ENCODE measurements at places on chromosomes 5 and 9.

DNA sequence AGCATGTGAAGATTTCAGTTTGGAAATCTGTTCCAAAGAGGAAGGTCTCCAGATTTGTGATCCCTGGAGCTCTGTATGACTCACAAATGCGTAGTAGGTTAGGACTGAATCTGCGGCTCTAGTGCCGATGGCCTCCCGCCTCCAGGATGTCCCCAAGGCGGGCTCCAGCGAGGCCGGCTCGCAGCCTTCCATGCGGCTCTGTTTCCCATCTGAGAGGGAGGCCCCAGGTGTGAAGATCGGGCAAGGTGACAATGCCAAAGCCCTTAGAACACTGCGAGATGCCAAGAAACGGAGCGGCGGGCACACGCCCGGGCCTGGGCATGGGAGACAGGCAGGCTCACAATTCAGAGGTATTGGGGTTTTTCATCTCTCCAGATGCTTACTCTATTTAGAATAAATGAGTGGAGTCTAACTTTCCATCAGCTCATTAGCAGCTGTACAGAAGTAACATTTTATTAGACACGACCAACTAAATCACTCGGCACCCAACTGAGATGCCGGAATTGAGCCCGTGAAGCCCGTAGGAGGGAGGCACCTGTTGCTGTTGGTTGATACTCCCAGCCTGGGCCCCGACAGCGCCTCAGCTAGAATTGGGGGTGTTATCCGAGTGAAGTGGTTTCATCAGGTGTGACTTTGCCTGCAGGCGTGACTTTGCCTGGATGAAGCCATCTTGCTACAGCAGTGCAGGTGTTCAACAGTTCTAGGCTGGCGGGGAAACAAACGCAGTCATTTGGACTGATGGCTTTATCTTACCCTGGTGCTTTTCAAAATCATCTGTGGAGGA lies 7.4 kb upstream of the MRPS2 start:
- no peak for DNase-seq

- DNase-seq: no peak
Measured at GRCh38 chr5:135236908-135237747, 161.9 kb downstream of the MACROH2A1 start.

- no peak for DNase-seq
Measured at GRCh38 chr5:5470933-5471332, 48.5 kb downstream of the ICE1 start.

DNA sequence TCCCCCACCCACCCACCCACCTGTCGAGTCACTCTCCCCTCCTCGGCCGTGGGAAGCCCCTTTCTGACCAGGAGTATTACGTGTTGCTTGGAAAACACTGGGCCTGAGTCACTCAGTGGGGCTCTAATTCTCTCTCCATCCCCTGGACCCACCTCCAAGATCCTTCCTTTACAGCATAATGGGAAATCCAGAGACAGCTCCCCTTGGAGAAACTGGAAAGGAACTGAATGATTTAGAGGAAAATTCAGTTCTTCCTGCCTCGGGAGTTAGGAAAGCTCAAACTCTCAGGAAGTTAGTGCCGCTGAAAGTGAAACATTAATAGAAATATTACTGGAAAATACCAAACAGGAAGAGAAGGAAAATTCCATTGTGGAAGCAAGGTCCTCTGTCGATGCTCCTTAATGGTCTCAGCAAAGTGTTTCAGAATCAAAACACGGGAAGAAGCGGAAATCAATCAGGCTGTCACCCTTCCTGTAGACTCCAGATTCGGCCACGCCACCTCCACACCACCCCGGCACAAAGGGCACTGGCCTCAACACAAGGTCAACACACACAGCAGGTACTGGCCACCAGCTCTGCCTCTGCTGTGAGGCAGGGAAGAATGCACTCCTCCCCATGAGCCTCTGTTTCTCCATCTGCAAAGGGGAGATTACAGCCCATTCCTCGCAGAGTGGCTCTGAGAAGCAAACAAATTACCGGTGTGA lies 9.6 kb downstream of the SHB start:
- DNase-seq: no peak

DNA sequence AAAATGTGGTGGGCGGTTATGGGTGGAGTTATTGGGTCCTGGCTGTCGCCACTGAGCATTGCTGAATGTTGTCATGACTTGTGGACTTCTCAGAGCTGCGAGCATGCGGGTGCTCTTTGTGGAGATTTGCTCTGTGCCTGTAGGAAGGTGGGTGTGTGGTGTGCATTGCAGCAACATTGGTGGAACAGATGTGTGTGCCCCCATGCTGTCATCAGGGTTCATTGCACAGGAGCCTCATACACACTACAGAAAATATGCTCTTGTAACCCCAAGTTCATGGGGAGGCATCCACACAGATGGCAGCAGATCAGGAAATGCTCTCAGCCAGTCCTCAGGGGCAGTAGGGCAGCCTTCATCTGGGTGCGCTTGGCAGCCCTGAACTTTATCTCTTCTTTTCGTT lies 55.9 kb upstream of the PHF2 start:
- no peak for DNase-seq

DNA sequence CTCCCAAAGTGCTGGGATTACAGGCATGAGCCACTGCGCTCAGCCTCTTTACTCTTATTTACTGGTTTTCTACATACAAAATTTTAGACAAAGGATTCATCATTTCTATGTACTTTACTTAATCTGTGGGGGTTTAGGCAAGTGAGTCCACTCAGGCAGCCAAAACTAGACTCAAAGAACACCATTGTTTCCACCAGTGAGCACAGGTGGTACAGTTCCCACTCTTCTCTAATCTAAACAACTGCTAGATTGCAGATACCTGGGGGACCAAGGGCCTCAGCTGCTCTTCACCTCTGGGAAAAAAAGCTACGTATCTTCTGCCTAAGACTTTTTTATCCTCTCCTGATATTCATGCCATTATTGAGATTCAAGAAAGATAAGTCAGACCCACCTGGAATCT lies 260.1 kb downstream of the EBF1 start:
- DNase-seq: no peak

GRCh38 chr5:103866169-103866568 lies 303.6 kb upstream of the NUDT12 start:
- no peak for DNase-seq

GRCh38 chr5:135251093-135251492 lies 147.9 kb downstream of the MACROH2A1 start:
- DNase-seq: no peak

GRCh38 chr5:120988941-120989340 lies 524.8 kb downstream of the PRR16 start:
- no peak for DNase-seq

DNA sequence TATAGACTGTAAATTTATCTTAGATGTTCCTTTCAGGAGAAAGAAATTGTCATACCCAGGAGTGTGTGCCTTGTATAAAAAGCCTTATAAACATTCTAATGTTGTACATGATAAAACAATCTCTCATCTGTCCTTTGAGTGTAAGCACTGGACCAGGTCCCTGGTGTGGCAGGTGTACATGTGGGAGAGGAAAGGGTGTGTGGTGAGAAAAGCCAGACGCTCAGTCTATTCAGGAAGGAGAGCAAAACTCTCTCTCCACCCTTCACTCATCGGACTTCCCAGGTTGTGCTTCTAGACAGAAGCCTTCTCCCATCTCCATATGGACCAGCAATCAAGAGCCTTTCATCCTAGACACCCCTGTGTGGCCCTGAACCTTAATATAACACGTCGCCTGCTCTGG lies 154.2 kb downstream of the ESM1 start:
- no peak for DNase-seq
